ENCODE measurements at places on chromosomes 5 and 9.
A peak's percentile ranks its signal among the peaks of the same experiment; 100 is the strongest.

- DNase-seq: peak; percentile 21
Measured at GRCh38 chr5:79236362-79236969, 535 bp downstream of the JMY start.

DNA sequence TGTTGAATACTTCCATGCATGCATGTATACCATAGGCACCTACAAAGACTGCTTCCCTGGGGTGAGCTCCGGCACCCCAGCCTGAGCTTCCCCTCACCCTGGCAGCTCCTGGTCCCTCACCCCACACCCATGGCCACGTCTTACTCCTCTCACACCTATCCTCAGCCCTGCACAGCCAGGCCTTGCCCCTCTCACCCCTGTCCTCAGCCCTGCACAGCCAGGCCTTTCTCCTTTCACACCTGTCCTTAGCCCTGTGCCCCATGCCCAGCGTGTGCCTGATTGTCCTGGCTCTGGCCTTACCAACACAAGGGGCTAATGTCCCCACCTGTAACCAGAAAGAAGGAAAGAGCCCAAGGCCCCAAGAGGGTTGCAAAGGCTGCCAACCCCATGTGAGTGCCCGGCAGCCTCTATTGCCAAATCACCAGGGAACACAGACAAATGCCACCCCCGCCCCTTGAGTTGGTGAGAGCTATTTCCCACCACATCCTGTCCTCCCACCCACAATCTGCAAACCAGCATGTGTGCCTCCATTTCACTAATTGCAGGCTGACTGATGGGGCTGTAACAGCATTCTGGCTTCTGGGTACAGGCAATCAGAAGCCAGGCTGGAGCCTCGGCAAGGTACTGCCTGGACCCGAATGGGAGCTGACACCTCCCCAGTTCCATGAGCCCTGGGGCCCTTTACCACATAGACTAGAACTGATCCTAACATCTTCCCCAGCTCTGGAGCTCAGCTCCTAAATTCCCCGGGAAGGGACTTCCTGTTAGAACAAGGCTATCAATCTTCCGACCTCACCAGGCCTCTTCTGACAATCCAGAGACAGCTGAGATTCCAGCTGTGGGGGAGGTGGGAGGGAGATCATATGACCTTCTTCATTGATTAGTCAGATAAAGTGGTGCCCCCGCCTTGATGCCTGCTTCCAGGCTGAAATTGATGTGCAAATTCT lies 78.2 kb downstream of the FAM114A2 start:
- DNase-seq: no peak

DNA sequence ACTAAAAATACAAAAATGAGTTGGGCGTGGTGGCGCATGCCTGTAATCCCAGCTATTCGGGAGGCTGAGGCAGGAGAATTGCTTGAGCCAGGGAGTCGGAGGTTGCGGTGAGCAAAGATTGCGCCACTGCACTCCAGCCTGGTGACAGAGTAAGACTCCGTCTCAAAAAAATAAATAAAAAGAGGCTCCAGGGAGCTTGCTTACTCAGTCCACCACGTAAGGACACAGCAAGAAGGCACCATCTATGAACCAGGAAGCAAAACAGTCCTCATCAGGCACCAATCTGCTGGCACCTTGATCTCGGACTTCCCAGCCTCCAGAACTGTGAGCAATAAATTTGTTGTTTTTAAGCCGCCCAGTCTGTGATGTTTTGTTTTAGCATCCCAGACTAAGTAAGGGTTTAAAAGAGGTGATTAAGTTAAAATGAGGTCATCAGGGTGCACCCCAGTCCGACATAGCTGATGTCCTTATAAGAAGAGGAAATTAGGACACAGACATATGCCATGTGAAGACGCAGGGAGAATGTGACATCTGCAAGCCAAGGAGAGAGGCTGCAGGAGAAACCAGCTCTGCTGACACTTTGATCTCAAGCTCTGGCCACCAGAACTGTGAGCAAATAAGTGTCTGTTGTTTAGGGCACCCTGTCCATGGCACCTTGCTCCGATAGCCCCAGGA lies 45.9 kb downstream of the C9orf50 start:
- DNase-seq: no peak

- no peak for DNase-seq
Measured at GRCh38 chr9:135791431-135792267, 89.7 kb downstream of the KCNT1 start.

Measured in effector CD4-positive, alpha-beta T cell (primary cell).